CD4-positive, alpha-beta T cell treated with Interleukin-15 for 4 hours (primary cell): ENCODE measurements at places on chromosomes 12 and 14.
A peak's percentile ranks its signal among the peaks of the same experiment; 100 is the strongest.

DNA sequence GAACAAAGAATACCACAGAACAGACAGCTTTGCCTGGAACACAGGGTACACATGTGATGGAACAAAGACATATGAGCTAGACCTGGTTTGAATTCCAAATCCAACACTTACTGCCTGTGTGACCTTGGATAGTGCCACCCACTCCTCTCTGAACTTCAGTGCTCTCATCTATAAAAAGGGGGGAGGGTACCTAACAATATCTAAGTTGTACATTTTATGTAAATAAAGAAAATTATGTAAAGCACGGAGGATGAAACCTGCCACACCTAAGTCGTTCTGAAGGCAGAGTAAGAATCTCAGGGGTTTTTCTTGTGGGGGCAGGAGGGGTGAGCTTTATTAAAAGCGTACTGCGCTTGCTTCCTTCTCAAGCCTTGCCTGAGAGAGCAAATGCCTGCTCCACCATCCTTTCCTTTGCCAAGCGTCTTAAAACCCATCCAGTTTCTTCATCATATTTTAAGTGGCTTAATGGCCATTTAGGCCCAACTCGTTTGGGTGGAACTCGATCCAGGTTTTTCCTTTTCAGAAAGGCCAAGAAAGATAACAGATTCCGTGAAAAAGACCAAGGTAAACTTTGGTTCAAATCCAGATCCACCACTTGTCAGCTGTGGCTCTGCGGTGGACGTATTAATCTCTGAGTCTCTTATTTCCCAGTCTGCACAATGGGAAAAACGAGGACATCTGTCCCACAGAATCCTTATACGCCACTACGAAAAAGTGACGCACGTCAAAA lies 946 bp downstream of the DDX24 start:
- DNase-seq = peak; percentile 14

DNA sequence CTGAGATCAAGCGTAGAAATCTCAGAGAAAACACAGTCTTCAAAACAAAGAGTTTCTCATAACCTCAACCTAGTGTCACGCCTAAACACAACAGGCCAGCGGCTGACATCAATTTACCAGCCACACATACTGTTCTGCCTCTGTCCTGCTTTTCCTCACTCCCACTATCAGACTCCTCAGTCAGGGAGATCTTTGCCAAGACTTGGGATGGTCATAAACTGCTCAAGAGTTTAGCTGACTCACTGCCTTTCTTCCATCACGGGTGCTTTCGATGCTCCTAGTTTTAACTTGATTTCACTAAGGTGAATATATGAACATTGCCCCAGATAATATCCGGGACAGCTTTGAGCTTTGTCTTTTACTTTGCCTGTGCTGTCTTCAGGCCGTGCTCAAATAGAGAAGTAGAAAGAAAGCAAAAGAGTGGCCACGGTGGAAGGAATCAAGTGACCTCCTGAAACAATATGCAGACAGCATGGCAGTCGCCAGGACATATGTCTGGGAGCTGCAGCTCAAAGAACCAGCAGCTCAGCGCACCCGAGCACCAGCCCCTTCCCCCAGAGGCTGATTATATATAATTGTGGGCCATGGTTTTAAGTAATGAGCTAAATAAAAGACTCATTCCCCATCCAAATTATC lies 12.1 kb downstream of the MDM1 start:
- DNase-seq = no peak

- DNase-seq = no peak
Measured at GRCh38 chr14:50792634-50793068, 38.3 kb downstream of the NIN start.

- DNase-seq = no peak
Measured at GRCh38 chr12:57552835-57553313, 3.0 kb downstream of the KIF5A start.

- DNase-seq = no peak
Measured at GRCh38 chr14:52332269-52332668, 18.2 kb downstream of the PTGER2 start.
